ENCODE measurements at places on chromosomes 1 and 21. TPM values are rescaled to one million over a fixed set of nuclear protein-coding genes. Genes with fewer than 3 reads are reported as not detected.

BTBD19 gene
- total RNA-seq: 12.0 TPM

LUZP1 gene
- total RNA-seq: 17.0 TPM

CYP4Z1 gene
- not detected for total RNA-seq

CCT3 gene
- total RNA-seq: 599 TPM

SORT1 gene
- total RNA-seq: 5.8 TPM

LCE2B gene
- total RNA-seq: not detected

CELA2A gene
- total RNA-seq: not detected

DDR2 gene
- 316 TPM for total RNA-seq

SPRR2G gene
- total RNA-seq: not detected

AADACL3 gene
- total RNA-seq: not detected

FCRLB gene
- total RNA-seq: 16.6 TPM

TAGLN2 gene
- total RNA-seq: 187 TPM

LCE1E gene
- total RNA-seq: not detected
